Transverse colon (tissue), 4 donors: ENCODE measurements at places on chromosomes 12 and 14. TPM values are rescaled to one million over a fixed set of nuclear protein-coding genes. Genes with fewer than 3 reads are reported as not detected.

Gene INHBC
- not detected for total RNA-seq

Gene PLEKHG3
- total RNA-seq = 85.7 TPM

Gene CD69
- 19.2 TPM for total RNA-seq

Gene NANOG
- 0.16 TPM for total RNA-seq

Gene SIX6
- not detected for total RNA-seq

Gene OTOGL
- total RNA-seq = 0.60 TPM

Gene CISTR
- total RNA-seq = not detected

Gene EGLN3
- 38.6 TPM for total RNA-seq

Gene CLEC1B
- total RNA-seq = not detected

Gene TMPO
- total RNA-seq = 91.9 TPM

Gene MYH6
- total RNA-seq = 0.16 TPM

Gene KCNJ8
- 3.5 TPM for total RNA-seq

Gene PFDN5
- 451 TPM for total RNA-seq

Gene KERA
- not detected for total RNA-seq

Gene PLEKHA5
- total RNA-seq = 41.1 TPM

Gene RD3L
- not detected for total RNA-seq

Gene GPRC5A
- 127 TPM for total RNA-seq

Gene IQSEC3
- 0.27 TPM for total RNA-seq

Gene SIRT4
- 1.9 TPM for total RNA-seq

Gene REP15
- total RNA-seq = 38.3 TPM

Gene POTEM
- not detected for total RNA-seq

Gene C12orf54
- total RNA-seq = 0.95 TPM

Gene EID3
- total RNA-seq = 50.0 TPM

Gene CD163
- 80.3 TPM for total RNA-seq

Gene ADAM21
- total RNA-seq = not detected

Gene CLEC14A
- 5.7 TPM for total RNA-seq

Gene KLRC2
- total RNA-seq = 4.0 TPM

Gene RAD52
- 34.3 TPM for total RNA-seq

Gene ADSS1
- total RNA-seq = 11.3 TPM

Gene GLIPR1
- total RNA-seq = 10.6 TPM

Gene NFKBIA
- total RNA-seq = 424 TPM

Gene FAM181A
- not detected for total RNA-seq

Gene SCN8A
- 0.37 TPM for total RNA-seq

Gene ALG10B
- total RNA-seq = 0.60 TPM

Gene COPS7A
- total RNA-seq = 38.9 TPM

Gene MYL2
- total RNA-seq = not detected

Gene PRKD1
- total RNA-seq = 3.8 TPM

Gene GTF2A1
- 22.7 TPM for total RNA-seq

Gene TBC1D30
- total RNA-seq = 9.4 TPM

Gene SLCO1B1
- not detected for total RNA-seq

Gene KRT72
- total RNA-seq = not detected

Gene SOCS2
- total RNA-seq = 45.5 TPM

Gene C12orf50
- total RNA-seq = not detected

Gene LRRK2
- total RNA-seq = 11.6 TPM

Gene KRT81
- not detected for total RNA-seq

Gene C1R
- total RNA-seq = 68.5 TPM

Gene VDR
- 191 TPM for total RNA-seq

Gene LBHD2
- total RNA-seq = not detected
